ENCODE measurements at places on chromosomes 1 and 21.

- DNase-seq = no peak
Observed at GRCh38 chr1:1099506-1100183, 16.2 kb downstream of the C1orf159 start.

DNA sequence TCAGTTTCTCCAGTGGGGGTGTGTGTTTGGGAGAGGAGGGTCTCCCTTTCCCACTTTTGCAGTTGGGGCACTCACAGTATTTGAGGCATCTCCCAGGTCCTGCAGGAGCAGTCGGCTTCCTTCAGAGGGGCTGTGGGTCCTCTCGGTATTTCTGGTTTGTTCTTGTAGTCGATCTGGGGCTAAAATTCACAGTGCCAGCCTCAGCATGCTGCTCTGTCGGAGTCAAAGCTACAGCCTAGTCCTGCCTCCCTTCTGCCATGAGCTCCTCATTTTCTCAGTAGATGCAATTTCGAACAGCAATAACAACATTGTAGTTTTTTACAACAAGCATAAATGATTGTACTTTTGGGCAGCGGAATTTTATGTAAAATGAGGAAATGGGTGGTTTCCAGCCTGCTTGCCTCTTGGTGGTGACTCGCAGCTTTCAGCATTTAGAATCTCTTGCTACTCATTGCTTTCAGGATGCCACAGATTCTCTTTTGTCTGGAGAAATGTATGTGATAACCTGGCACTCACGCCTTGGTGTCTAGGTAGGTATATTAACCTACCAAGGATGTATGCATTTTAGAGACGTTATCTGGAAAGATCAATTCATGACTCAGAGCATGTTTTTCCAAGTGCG lies 82.4 kb upstream of the C21orf91 start:
- no peak for DNase-seq

DNA sequence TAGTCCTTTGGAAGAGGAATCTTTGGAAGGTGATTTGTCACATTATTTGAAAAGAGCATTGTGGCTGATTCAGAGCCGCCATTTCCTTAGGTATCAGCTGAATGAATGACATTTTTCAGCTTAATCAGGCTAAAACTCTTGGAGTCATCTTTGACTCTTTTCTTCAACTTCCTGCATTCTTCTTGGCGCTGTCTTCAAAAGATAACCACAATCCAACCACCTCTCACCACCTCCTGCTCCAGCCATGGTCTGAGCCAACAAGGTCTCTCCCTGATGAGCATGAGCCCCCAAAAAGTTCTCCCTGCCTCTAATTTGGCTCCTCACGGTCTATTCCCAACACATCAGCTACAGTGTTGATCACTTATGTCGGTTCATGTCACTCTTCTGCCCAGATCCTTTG lies 297.6 kb upstream of the RUNX1 start:
- DNase-seq = no peak

DNA sequence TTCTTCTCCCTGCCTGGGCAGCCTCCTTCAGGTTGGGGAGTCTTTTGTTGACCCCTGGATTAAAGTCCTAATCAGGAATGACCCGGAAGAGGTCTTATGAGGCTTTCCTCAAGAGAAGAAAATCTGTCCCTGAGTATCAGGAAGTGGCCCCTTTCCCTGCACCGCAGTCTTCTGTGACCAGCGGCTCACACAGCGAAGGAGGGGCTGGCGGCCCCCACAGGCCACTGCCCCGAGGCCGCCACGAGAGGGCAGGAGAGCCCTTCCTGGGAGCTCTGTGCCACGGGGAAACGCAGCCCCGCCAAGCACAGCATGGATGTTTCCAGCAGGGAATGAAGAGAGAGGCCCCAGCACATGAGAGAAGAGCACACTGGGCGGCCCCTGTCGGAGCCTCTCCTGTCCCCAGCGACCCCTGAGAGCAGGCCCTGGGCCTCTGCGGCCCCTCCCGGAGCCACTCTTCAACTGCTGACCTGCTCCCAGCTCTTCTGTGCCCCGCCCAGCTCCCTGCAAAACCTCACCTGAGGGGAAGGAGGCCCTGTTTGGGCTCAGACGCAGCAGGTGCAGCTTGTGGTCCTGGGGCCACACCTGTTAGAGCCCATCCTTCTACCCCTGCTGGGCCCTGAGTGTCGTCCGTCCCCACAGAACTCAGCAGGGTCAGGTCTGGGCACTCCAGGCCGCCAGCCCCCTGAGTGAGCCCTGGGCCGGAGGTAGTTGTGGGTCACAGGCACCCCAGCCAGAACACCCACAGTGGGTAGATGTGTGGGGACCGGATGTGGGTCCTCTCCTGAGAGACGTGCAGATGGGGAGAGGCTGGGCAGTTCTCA lies 4.9 kb upstream of the POFUT2 start:
- peak; percentile 47 for DNase-seq

- DNase-seq = no peak
Observed at GRCh38 chr21:14864211-14865021, 200.4 kb downstream of the NRIP1 start.

GRCh38 chr1:15883326-15883725 lies 35.8 kb downstream of the SPEN start:
- no peak for DNase-seq

GRCh38 chr1:68010543-68010942 lies 39.9 kb downstream of the DIRAS3 start:
- no peak for DNase-seq

DNA sequence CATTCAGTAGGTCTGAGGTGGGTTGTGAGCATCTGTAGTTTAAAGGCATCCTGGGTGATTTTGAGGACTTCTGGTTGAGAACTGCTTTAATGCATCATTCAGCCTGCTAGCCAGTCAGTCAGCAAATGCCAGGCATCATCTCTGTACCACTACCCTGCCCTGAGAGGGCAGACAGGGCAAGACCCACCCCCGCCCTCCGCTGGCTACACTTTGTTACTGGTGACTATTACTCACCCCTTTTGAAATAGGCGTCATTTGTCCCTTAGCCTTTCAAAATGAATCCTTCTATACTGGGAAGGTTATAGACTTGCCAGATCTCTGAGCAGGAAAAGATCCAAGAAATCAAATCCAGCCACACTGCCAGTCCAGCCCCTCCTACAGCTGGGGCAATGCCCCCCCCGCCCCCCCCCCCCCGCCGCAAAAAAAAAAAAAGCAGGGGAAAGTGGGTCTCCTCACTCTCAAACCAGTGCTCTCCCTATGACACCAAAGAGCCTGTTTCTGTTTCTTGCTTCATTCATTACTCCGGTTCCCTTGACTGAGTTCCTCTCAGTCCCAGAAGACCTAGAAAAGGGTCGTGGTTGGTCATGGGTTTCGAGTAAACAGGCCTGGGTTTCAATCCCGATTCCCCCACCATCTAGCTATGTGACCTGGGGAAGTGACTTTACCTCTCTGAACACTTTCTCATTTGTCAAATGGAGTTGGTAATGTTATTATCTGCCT lies 4.4 kb downstream of the SELENON start:
- no peak for DNase-seq

GRCh38 chr1:30126848-30127247 lies 596.5 kb downstream of the MATN1 start:
- DNase-seq = no peak

DNA sequence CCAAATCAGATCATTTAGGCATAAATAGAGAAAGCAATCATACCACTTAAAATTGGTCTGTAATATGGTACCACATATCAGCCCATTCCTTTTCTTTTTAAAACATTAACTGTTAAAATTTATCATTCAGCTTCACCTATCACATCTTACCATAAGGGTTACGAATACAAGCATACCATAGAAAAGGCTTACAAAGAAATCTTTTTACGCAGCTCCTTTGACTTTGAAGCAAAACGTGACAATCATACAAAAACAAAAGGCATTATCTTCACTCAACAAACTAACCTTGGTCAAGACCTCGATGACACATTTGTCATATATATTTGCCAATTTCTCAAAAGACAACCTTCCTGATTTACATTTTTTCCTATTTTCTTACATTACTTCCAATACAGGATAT lies 169.0 kb downstream of the SMYD3 start:
- no peak for DNase-seq

- DNase-seq = no peak
Observed at GRCh38 chr21:35451276-35451675, 402.2 kb upstream of the RUNX1 start.

DNA sequence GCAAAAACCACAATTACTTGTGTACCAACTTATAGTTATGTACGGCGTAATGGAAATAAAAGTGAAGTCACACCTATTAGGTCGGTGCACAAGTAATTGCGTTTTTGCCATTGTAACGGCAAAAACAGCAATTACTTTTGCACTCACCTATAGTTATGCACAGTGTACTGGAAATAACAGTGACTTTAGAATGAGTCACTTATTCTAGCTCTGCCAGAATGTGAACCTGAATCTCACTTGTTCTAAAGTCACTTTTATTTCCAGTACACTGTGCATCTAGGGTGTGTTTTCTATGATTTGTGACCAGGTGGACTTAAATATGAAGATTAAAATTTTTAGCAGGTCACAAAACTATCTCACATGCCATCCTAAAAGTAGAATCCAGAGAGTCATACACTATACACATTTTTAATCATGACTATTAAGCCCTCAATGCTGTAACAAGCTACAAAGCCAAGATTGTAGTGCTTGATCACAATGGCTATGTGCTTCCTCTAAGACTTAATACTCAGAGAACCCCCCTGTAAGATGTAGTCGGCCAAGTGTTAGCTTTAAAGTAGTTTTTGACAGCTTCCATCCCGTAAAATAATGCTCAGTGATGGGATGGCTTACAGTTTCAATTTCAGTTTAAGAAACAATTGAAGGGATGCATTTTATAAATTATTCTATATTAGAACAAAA lies 218.8 kb downstream of the NEGR1 start:
- DNase-seq = no peak

- no peak for DNase-seq
Observed at GRCh38 chr1:228156941-228157728, 7.4 kb downstream of the GJC2 start.

DNA sequence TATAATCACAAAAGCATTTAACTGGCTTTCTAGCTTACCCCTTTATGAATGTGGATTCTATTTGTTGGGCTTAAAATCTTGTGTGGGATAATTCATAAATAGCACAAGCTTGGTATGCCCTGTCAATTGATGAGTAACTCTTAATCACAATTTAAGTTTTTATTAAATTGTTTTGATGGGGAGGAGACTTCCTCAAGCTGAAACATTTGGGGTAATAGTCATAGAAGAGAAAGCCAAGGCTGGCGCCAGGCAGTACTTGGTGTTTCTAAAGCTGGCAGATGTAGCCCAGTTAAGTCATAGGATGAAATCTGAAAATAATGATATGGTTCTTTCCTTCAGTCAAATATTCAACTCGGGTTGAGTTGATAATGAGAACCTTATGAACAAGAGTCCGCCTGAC lies 167.2 kb downstream of the FMN2 start:
- no peak for DNase-seq

GRCh38 chr1:112457955-112458354 lies 50.8 kb upstream of the WNT2B start:
- DNase-seq = no peak

- DNase-seq = no peak
Observed at GRCh38 chr1:197632005-197632404, 143.3 kb downstream of the DENND1B start.

DNA sequence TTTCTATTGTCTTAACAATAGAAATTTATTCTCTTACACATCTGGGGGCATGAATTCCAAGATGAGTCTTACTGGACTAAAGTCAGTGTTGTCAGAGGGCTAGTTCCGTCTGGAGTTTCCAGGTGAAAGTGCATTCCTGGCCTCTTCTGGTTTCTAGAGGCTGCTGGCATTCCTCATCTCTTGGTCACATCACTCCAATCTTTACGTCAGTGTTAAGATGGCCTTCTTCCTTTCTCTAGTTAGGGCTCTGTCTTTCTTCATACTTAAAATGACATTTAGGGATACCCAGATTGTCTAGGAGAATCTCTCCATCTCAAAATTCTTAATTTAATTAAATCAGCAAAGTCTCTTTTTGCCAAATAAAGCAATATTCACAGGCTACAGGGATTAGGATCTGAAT lies 13.3 kb upstream of the PDC start:
- DNase-seq = no peak

GRCh38 chr1:43994794-43995790 lies 3.7 kb downstream of the CCDC24 start:
- DNase-seq = no peak

- no peak for DNase-seq
Observed at GRCh38 chr1:213409971-213410370, 358.9 kb downstream of the RPS6KC1 start.

GRCh38 chr1:119467219-119467618 lies 39.8 kb upstream of the HSD3B1 start:
- DNase-seq = no peak

DNA sequence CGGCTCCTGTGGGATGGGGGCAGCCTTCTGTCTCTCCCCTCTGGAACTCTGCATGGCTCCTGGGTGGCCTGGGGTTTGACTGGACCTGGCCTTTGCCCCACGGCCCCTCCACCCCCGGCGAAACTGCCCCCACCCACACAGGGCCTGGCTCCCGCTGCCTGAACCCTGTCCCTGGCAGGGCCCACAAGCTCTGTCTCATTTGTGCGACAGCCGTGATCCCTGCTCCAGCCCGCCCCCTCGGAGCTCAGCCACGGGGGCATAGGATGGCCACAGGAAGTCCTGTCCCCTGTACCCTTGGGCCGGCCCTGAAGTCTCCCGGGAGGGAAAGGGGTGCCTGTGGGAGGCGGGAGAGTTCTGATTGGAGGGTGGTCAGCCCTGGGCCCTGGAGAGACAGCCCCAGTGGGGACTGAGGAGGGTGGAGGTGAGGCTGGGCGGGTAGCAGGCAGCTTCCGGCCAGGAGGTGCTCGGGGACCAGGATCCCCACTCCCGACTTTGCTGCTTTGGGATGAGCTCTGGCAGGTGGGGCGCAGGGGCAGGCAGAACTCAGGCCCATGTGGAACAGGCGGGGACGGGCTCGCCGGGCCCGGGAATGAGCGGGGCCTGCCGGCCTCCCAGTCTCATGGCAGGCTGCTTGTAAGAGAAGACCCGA lies 45.1 kb downstream of the SLX9 start:
- no peak for DNase-seq

DNA sequence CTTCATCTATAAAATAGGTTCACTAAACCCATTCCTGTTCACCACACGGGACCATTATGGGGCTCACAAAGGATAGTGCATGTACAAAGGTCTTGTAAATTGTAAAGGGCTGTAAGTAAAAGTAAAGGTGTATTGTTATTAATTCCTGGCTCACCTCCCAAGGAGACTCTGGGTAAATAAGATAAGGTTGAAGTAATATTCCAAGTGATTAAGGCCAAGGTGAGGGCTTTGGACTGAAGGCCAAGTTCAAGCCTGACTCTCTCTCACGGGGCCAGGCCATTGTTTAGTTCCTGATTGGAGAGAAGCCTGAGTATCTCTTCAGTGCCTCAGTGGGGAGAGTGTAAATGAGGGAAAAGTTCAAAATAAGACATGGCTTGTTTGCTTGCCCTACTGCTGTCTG lies 19.5 kb upstream of the ZFYVE9 start:
- no peak for DNase-seq

All from thoracic aorta (tissue), 2 donors.